ENCODE measurements at places on chromosomes 7 and 10. TPM values are rescaled to one million over a fixed set of nuclear protein-coding genes. Genes with fewer than 3 reads are reported as not detected.

DNA sequence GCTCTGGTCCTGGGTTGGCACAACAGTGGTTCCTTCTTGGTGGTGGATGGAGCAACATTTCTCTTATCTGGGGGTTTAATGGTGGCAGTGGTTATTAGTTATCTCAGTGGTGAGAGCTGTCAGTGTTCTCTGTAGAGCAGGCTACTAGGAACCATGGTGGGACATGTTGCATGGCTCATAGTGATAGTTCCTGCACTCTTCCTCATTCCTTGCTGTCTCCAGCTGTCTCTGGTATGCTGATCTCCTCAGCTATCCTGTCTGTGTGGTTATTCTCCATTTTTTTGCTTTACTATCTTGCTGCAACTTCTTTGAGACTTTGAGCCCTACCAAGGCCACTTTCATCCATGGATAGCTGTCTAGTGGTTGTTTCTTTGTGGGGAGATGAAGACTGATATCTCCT lies 44.0 kb downstream of the CCDC7 start:
- H3K4me3 ChIP-seq = no peak overlapping the region
- H3K27ac ChIP-seq = no peak overlapping the region
- no peak for DNase-seq
- no peaks in the 10 kb centered on the region for H3K4me1 ChIP-seq
- H3K36me3 ChIP-seq = peaks cover 15% of the 10 kb centered on the region

DNA sequence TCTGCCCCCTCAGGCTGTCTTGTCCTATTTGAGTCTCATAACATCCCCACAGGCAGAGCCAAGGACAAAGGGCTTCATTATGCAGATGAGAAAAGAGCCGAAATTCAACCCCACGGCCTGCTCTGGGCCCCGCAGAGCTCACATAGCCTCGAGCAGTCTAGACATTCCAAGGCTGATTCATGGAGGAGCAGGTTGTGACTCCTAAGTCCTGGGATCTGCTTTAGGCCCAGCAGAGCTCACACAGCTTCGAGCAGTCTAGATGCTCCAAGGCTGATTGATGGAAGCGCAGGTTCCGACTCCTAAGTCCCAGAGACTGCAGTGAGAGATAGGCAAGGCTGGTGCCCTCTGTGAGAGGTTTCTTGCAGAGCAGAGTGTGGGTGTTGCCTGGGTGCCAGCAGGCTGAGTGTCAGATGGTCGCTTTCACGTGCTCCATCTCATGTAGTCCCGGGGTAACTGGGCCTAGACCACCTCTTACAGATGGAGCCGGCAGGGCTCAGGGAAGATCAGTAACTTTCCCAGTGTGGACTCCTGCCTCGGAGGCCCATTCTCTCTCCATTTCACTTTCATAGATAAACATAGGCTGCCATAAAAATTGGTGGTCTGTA lies 436.1 kb upstream of the FOXK1 start:
- no peak overlapping the region for H3K4me3 ChIP-seq
- H3K27me3 ChIP-seq = no peaks in the 10 kb centered on the region
- no peak overlapping the region for H3K27ac ChIP-seq
- peaks cover 10% of the 10 kb centered on the region for H3K36me3 ChIP-seq
- H3K4me1 ChIP-seq = no peaks in the 10 kb centered on the region

DNA sequence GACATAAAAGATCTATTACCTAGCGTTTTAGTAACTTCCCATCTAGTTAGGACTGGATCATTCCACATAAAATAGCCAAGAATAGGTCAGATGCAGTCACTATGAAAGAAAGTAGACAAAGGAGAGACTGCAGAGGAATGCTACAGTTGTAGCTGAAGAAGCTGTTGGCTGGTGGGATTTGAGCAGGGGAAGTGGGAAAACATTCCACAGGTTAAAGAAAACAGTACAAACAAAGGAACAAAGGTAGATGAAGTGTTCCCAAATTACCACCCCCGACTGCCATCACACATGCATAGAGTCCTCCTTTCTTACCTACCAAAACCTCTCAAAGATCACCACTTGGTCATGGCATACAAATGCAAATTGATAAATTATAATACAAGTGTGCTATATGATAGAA lies 41.8 kb downstream of the DLD start:
- H3K4me1 ChIP-seq = no peaks in the 10 kb centered on the region
- H3K36me3 ChIP-seq = peaks cover 42% of the 10 kb centered on the region
- no peak for DNase-seq
- H3K27ac ChIP-seq = no peak overlapping the region
- H3K4me3 ChIP-seq = no peak overlapping the region

DNA sequence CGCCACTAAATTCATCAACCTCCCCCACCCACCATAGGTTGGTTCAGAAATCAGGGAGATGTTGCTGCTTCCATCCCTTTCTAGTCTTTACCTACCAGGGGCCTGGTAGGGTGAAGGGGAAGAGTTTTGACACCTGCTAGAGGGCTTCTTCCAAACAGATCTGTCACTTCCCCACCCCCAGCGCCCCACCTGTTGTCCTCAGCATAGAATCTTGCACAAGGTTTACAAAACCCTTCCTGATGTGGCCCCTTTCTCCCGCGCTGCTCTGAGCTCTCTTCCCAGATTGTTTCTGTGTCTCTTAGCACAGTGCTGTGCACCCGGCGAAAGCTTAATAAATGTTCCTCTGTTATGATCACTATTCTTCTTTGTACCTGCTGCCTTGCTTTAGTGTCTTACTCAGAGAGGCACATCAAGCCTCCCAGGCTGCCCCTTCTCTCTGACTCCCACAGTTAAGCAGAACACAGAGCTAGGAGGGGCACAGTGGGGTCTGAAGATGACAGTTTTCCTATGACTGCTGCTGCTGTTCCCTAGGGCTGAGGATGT lies 11.2 kb upstream of the C10orf95 start:
- no peak overlapping the region for H3K4me3 ChIP-seq
- no peaks in the 10 kb centered on the region for H3K27me3 ChIP-seq
- H3K27ac ChIP-seq = no peak overlapping the region
- no peaks in the 10 kb centered on the region for H3K36me3 ChIP-seq
- H3K4me1 ChIP-seq = peaks cover 7% of the 10 kb centered on the region

DNA sequence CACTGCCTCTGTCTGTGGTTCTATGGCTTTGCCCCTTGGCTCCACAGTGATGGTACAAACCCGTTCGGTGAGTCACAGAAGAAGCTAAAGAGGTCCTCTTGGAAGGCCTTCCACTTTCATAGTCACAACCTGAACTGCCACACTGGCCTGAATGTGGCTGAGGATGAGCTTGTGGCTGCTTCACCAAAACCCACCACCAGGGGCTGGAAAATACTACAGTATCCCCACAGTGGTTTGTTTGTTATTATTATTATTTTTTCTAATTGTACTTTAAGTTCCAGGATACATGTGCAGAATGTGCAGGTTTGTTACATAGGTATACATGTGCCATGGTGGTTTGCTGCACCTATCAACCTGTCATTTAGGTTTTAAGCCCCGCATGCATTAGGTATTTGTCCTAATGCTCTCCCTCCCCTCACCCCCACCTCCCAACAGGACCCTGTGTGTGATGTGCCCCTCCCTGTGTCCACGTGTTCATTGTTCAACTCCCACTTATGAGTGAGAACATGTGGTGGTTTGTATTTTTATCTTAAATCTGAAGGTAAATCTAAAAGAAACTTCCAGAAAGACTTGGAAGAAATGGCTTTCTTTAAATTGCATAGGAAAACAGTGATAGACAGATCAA lies 160.8 kb upstream of the NPSR1 start:
- H3K27ac ChIP-seq = no peak overlapping the region
- H3K4me1 ChIP-seq = no peaks in the 10 kb centered on the region
- no peak overlapping the region for H3K4me3 ChIP-seq
- H3K27me3 ChIP-seq = no peaks in the 10 kb centered on the region
- H3K36me3 ChIP-seq = no peaks in the 10 kb centered on the region

- no peaks in the 10 kb centered on the region for H3K36me3 ChIP-seq
- H3K4me1 ChIP-seq = peaks cover 37% of the 10 kb centered on the region
- peak overlapping the region; percentile 83 for H3K27ac ChIP-seq
- no peaks in the 10 kb centered on the region for H3K27me3 ChIP-seq
Measured at GRCh38 chr7:46755120-46756034, 826.5 kb downstream of the TNS3 start.

- no peaks in the 10 kb centered on the region for H3K4me1 ChIP-seq
- no peaks in the 10 kb centered on the region for H3K27me3 ChIP-seq
- H3K27ac ChIP-seq = no peak overlapping the region
Measured at GRCh38 chr10:59560161-59560560, 149.5 kb downstream of the SLC16A9 start.

DNA sequence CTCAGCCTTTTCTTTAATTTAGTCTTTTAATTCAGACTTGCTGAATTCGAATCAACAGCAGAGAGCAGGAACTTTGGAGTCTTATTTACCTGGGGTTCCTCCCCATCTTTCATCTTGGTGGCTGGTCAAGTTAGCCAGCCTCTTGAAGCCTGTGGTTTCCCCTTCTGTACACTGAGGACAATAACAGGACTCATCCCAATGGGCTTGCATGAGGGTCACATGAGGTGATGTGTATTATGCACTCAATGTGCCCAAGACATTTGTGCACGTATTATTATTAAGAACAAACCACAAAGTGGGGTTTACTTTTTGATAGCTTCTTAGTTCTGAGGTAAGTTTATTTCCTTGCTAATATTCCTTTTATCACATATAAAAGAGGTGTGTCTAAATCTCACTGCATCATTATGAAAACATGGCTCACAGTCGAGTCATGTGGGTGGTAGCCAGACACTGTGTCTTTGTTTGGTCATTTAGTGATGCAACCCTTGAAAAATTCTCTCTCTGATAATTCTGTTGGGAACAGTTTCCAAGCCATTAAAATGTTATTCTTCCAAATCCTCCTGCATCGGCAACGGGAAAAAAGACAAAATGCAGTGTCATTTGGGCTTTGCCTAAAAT lies 86.5 kb upstream of the GRB10 start:
- no peak for DNase-seq
- H3K27ac ChIP-seq = no peak overlapping the region
- H3K4me1 ChIP-seq = peaks cover 10% of the 10 kb centered on the region
- H3K36me3 ChIP-seq = no peaks in the 10 kb centered on the region

DNA sequence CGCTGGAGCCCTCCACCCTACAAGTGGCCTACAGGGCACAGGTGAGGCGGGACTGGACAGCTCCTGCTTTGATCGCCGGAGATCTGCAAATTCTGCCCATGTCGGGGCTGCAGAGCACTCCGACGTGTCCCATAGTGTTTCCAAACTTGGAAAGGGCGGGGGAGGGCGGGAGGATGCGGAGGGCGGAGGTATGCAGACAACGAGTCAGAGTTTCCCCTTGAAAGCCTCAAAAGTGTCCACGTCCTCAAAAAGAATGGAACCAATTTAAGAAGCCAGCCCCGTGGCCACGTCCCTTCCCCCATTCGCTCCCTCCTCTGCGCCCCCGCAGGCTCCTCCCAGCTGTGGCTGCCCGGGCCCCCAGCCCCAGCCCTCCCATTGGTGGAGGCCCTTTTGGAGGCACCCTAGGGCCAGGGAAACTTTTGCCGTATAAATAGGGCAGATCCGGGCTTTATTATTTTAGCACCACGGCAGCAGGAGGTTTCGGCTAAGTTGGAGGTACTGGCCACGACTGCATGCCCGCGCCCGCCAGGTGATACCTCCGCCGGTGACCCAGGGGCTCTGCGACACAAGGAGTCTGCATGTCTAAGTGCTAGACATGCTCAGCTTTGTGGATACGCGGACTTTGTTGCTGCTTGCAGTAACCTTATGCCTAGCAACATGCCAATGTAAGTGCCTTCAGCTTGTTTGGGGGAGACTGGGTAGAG lies at the start of gene COL1A2:
COL1A2 (plus strand) TSS at position 459 of the 704 bp plus-strand sequence; CDS start at position 596, 137 bp downstream.
- peak within 1 kb of the TSS; percentile 80 for H3K4me3 ChIP-seq
- peaks cover 3% of the 10 kb centered on the region for H3K4me1 ChIP-seq
- H3K27ac ChIP-seq = peak within 1 kb of the TSS; percentile 91
- H3K36me3 ChIP-seq = peaks cover 11% of the 10 kb centered on the region

- H3K4me3 ChIP-seq = no peak overlapping the region
- H3K4me1 ChIP-seq = no peaks in the 10 kb centered on the region
- DNase-seq = no peak
- no peaks in the 10 kb centered on the region for H3K36me3 ChIP-seq
- no peaks in the 10 kb centered on the region for H3K27me3 ChIP-seq
- no peak overlapping the region for H3K27ac ChIP-seq
Measured at GRCh38 chr10:68816796-68817412, 10.4 kb upstream of the STOX1 start.

- DNase-seq = no peak
- no peak overlapping the region for H3K27ac ChIP-seq
- H3K36me3 ChIP-seq = no peaks in the 10 kb centered on the region
- no peaks in the 10 kb centered on the region for H3K4me1 ChIP-seq
Measured at GRCh38 chr10:121043124-121043849, 192.1 kb downstream of the WDR11 start.

DNA sequence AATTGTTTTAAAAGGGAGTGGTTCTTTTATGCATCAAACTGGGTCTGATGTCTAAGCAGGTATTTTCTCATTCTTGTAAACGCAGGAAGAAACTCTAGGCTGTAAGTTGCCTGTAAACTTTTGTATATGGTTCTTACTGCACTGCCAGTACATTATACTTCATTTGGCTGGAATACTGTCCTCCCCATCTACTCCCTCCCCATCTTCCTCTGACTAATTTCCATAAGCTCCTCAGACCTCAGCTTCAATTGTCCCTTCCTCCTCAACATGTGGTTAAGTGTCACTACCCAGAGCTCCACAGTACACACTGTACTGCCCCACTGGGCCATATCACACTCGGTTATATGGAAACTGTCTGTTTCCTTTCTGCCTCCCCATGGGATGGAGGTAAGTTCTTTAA lies 161.4 kb upstream of the MDFIC start:
- no peak overlapping the region for H3K4me3 ChIP-seq
- no peaks in the 10 kb centered on the region for H3K4me1 ChIP-seq
- H3K27ac ChIP-seq = no peak overlapping the region
- no peak for DNase-seq
- H3K36me3 ChIP-seq = no peaks in the 10 kb centered on the region

- H3K36me3 ChIP-seq = peaks cover 10% of the 10 kb centered on the region
- no peak overlapping the region for H3K27ac ChIP-seq
- H3K27me3 ChIP-seq = no peaks in the 10 kb centered on the region
Measured at GRCh38 chr10:79130846-79131245, 62.1 kb downstream of the ZMIZ1 start.

- H3K4me3 ChIP-seq = no peak overlapping the region
- H3K36me3 ChIP-seq = no peaks in the 10 kb centered on the region
- DNase-seq = no peak
- H3K27ac ChIP-seq = no peak overlapping the region
- no peaks in the 10 kb centered on the region for H3K4me1 ChIP-seq
Measured at GRCh38 chr7:25305831-25306230, 77.5 kb upstream of the NPVF start.

GRCh38 chr10:78264361-78264760 lies 230.7 kb downstream of the RPS24 start:
- no peak for DNase-seq
- no peak overlapping the region for H3K4me3 ChIP-seq
- no peaks in the 10 kb centered on the region for H3K4me1 ChIP-seq
- no peaks in the 10 kb centered on the region for H3K27me3 ChIP-seq
- H3K27ac ChIP-seq = no peak overlapping the region
- H3K36me3 ChIP-seq = no peaks in the 10 kb centered on the region

Gene TRPV5
- total RNA-seq = not detected

Gene STEAP2
- 18.7 TPM for total RNA-seq

Gene MYOZ1
- 8.5 TPM for total RNA-seq

Gene SEM1
- total RNA-seq = 0.43 TPM

Gene LRRN3
- 1.7 TPM for total RNA-seq

Gene HGF
- total RNA-seq = 11.7 TPM

Gene CLRN3
- total RNA-seq = not detected
